ENCODE measurements at places on chromosomes 13 and 19. TPM values are rescaled to one million over a fixed set of nuclear protein-coding genes. Genes with fewer than 3 reads are reported as not detected.

The FCER2 gene
- 4.1 TPM for total RNA-seq

The HNRNPM gene
- total RNA-seq, result 238 TPM

DNA sequence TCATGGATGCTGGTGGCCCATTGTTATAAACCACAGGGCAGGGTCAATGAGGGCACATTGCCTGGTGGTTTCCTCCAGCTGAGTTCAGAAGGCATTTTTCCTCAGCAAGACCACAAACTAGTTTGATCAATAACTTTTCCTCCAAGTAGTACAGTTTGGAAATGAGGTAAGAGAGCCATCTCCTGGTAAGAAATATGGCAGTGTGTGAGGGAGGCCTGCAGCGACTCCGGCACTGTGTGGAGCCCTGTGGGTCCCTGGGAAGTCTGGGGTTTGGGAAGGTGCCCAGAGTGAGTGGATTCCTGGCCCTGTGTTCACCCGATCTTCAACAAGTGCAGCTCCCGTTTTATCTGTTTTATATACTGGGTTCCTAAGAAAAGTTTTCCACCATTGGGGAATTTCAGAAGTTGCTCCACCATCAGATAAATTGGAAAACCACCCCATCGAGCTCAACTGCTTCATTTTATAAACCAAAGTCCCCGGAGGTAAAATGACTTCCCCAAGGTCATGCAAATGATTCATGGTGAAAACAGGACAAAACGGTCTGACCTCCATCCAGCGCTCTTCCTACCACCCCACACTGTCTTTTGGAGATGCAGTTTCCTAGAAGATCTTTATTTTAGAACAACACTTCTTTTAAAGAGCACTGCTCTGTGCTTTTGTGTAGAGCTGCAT, 148.4 kb downstream of the KATNAL1 start:
- H3K36me3 ChIP-seq, result no peaks in the 10 kb centered on the region
- peak overlapping the region; percentile 80 for H3K27ac ChIP-seq
- peak; percentile 45 for DNase-seq

DNA sequence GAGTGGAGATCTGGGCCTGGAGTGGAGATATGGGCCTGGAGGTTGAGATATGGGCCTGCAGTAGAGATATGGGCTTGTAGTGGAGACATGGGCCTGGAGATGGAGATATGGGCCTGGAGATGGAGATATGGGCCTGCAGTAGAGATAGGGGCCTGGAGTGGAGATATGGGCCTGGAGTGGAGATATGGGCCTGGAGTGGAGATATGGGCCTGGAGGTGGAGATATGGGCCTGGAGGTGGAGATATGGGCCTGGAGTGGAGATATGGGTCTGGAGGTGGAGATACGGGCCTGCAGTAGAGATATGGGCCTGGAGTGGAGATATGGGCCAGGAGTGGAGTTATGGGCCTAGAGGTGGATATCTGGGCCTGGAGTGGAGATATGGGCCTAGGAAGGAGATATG, 402 bp downstream of the KIR2DL3 start:
- H3K4me3 ChIP-seq, result no peak overlapping the region
- H3K4me1 ChIP-seq, result no peaks in the 10 kb centered on the region
- peaks cover 2% of the 10 kb centered on the region for H3K27me3 ChIP-seq
- no peak overlapping the region for H3K27ac ChIP-seq

DNA sequence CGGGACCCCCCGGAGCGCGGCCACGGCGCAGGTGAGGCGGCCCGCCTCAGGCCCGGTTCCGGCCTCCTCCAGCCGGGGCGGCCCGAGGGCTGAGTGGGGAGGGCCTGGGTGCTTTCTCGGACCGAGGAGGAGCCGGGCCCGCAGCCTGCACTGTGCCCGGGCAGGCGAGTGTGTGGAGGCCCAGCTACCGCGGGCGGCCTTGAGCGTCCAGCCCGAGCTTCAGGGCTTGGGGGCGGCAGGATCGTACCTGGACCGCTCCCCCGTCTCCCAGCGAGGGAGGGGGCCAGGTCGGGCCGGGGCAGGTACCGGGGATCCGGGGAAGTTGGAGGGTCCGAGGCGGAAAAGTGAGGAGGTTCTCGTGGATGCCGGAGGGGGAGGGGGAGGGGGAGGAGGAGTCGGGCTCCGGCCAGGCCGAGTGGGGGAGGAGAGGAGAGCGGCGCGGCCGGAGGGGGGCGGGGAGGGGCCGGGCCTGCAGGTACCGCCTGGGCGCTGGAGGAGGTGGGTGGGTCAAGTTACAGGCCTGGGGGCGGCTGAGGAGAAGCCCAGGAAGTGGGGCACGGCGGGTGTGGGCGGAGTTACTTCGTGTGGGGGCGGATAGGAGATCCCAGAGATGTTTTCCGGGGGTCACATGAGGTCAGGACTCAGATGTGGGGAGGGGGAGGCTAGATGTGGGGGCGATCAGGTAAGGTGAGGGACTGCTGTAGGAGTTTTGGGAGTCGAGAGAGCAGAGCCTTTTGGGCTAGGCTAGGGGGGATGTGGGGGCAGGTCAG, 545 bp downstream of the NACC1 start:
- H3K36me3 ChIP-seq, result peaks cover 16% of the 10 kb centered on the region
- DNase-seq, result peak; percentile 63
- H3K4me1 ChIP-seq, result peaks cover 53% of the 10 kb centered on the region
- H3K27me3 ChIP-seq, result no peaks in the 10 kb centered on the region
- H3K27ac ChIP-seq, result peak overlapping the region; percentile 77

- H3K36me3 ChIP-seq, result no peaks in the 10 kb centered on the region
- H3K4me1 ChIP-seq, result no peaks in the 10 kb centered on the region
- no peaks in the 10 kb centered on the region for H3K27me3 ChIP-seq
- no peak for DNase-seq
Measured at GRCh38 chr13:90403330-90404082, 944.0 kb upstream of the MIR17HG start.

DNA sequence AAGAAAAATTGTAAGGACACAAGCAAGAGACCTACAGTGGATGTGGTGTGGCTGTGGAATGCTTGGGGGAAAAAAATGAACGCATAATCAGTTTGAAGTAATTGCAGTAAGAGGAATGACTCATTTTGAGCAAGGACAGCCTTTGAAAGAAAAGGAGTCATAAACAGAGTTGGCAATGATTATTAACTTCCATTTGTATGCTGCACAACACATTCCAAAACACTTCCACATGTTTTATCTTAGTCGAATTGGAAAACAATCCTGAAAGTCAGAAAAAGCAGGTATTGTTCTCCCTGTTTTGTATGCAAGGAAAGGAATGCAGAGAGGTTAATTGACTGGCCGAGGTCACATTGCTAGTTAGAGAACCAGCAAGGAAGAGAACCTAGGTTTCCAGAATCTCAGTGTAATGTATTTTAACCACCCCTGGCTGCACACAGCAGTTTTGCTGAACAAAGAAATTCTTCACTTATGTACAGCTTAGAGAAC, 630.0 kb upstream of the MIR17HG start:
- DNase-seq, result no peak
- H3K4me1 ChIP-seq, result no peaks in the 10 kb centered on the region
- no peak overlapping the region for H3K27ac ChIP-seq
- no peaks in the 10 kb centered on the region for H3K27me3 ChIP-seq

- H3K4me1 ChIP-seq, result no peaks in the 10 kb centered on the region
- H3K36me3 ChIP-seq, result no peaks in the 10 kb centered on the region
- H3K4me3 ChIP-seq, result no peak overlapping the region
- DNase-seq, result no peak
- no peaks in the 10 kb centered on the region for H3K27me3 ChIP-seq
- no peak overlapping the region for H3K27ac ChIP-seq
Measured at GRCh38 chr13:108984251-108984920, 355.0 kb downstream of the MYO16 start.

GRCh38 chr13:27176470-27177410, 5.1 kb upstream of the USP12 start:
- H3K27ac ChIP-seq, result no peak overlapping the region
- no peak for DNase-seq
- peaks cover 24% of the 10 kb centered on the region for H3K4me1 ChIP-seq
- H3K4me3 ChIP-seq, result no peak overlapping the region
- no peaks in the 10 kb centered on the region for H3K36me3 ChIP-seq

DNA sequence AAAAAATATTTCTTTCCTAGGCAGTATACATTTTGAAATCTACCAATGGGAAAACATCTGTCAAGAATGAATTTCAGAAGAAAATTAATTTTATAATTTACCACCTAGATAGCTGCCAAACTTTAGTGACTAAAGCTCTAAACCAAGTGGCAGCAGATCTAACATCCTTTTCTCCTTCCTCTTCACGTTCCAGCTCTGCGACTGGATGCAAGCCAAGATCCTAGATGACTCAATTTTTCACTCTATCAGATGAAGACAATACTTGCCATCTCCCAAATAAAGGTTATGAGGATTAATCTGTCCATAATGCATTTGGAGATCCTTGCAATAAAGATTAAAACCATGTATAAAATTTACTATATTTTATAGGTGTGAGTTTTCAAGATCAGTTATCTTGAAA, 66.7 kb upstream of the MIR17HG start:
- H3K4me3 ChIP-seq, result no peak overlapping the region
- H3K27me3 ChIP-seq, result peaks cover 7% of the 10 kb centered on the region
- no peaks in the 10 kb centered on the region for H3K4me1 ChIP-seq
- H3K27ac ChIP-seq, result no peak overlapping the region
- no peak for DNase-seq

The CRB3 gene
- 1.6 TPM for total RNA-seq

The CASP14 gene
- not detected for total RNA-seq

GRCh38 chr19:46926170-46927071, 65.6 kb downstream of the ARHGAP35 start:
- no peak for DNase-seq
- H3K4me3 ChIP-seq, result no peak overlapping the region
- H3K27ac ChIP-seq, result no peak overlapping the region
